Activated naive CD4-positive, alpha-beta T cell treated with anti-CD3 and anti-CD28 coated beads for 36 hours (primary cell): ENCODE measurements at places on chromosomes 2 and 18. TPM values are rescaled to one million over a fixed set of nuclear protein-coding genes. Genes with fewer than 3 reads are reported as not detected.
A peak's percentile ranks its signal among the peaks of the same experiment; 100 is the strongest.

DNA sequence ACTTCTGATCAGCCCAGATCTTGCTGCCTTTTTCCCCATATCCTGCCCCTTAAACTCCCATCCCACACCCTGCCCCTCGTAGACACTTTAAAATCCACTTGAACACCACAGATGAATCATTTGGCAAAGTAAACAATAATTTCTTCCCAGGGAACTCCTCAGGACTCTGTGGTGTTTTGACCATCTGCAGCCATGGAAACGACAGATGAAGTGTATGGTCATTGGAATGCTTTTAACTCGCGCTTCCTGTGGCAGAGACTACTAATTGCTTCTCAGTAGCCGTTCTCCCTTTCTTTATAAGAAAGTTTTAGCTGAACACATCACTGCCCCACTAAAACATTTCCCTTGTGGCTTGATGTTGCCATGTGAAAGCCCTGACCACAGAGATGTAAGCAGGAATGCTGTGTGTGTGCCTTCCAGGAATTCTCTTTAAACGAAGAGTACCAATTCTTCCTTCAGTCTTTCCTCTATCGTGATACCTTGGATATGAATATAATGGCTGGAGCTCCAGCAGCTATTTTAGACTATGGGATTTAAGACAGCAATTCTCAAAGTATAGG lies 92.7 kb upstream of the PARD3B start:
- no peaks in the 10 kb centered on the region for H3K36me3 ChIP-seq
- H3K27ac ChIP-seq, result no peak overlapping the region
- DNase-seq, result no peak

DNA sequence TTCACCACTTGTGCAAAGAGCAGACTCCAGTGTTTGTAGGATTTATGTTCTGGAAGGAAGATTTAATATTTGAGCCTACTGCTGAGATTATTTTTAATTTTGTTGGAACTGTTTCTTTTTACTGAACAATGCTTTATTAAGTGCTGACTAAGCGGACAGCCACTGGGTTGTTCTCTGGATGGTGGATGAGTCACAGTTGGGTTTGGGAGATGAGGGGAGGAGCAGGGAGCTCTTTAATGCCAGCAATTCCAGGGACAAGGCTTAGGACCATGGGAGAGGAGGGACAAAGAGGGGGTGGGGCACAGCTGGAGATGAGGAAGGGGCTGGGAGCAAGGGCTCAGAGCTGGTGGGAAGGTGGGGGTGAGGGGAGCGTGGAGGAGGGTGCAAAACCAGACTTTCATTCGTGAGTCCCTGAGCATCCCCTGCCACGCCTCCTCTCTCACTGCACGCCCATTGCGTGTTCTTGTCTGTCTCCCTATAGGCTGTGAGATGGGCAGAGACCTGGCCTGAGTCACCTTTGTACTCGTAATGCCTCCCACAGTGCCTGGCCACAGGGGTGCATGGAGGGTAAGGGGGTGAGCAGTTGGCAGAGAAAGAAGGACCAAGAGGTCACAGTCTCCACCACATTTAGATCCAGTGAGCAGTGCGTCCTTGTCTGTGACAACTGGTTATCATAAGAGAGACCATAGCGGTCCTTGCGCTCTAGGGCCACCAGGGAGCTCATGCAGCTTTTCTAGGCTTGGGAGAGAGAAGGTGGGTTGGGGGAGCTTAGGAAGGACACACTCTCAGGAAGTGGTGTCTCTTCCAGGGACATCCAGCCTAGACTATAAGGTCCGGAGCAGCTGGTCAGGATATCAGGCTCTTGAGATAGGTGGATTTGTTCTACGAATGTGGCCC lies 18.4 kb downstream of the SLC4A3 start:
- H3K4me1 ChIP-seq, result peaks cover 5% of the 10 kb centered on the region
- H3K4me3 ChIP-seq, result no peak overlapping the region
- H3K36me3 ChIP-seq, result no peaks in the 10 kb centered on the region
- no peak for DNase-seq
- H3K27ac ChIP-seq, result no peak overlapping the region

DNA sequence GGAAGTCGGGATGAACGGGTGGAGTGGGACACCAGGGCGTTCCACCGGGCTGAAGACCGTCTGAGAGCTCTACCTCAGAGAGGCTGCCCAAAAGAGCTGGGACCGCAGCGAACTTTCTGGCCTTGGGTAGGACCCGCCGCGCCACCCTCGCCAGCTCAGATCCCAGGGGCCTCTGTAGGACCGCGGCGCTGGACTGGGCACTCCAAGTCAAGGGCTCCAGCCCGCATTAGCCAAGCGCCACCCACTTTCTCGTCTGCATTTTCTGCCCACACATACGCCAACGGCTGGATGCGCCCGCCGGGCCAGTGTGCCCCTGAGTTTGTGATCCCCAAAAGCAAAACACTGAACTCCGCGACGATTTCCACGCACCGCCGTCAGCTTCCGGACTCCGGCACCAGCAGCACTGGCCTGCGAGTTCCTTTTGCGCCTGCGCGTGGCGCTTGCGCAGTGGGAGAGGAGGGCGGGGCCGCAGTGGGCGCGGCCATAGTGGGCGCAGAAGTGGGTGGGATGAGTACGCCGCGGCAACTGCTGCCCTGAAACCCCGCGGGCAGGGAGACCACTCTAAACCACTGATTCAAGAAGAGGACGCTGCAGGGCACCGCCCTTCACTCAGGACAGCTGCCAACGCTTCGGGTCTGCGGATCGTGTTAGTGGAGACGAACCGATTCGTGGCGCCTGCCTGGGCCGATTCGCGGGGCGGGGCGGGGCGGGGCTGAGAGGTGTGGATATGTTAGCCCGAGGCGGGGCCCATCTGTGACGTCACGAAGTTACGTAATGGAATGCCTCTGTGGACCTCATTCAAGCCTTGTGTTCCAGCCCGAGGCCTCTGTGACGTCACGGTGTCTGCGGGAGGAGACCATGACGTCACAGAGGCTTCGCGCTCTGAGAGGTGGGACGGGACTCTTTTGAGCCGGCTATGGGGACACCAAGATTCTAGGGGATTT lies 10.5 kb downstream of the OSR1 start:
- peaks cover 3% of the 10 kb centered on the region for H3K36me3 ChIP-seq
- peaks cover 26% of the 10 kb centered on the region for H3K4me1 ChIP-seq
- peaks cover 37% of the 10 kb centered on the region for H3K27me3 ChIP-seq
- DNase-seq, result peak; percentile 94
- peak overlapping the region; percentile 95 for H3K4me3 ChIP-seq
- peak overlapping the region; percentile 96 for H3K27ac ChIP-seq

The ALPG gene
- not detected for total RNA-seq

GRCh38 chr2:240529344-240529999 lies 28.3 kb downstream of the ANKMY1 start:
- no peaks in the 10 kb centered on the region for H3K27me3 ChIP-seq
- H3K4me1 ChIP-seq, result no peaks in the 10 kb centered on the region
- no peak overlapping the region for H3K4me3 ChIP-seq
- no peak overlapping the region for H3K27ac ChIP-seq
- no peak for DNase-seq

- H3K36me3 ChIP-seq, result peaks cover 16% of the 10 kb centered on the region
- no peak for DNase-seq
- H3K4me1 ChIP-seq, result no peaks in the 10 kb centered on the region
- H3K27me3 ChIP-seq, result peaks cover 17% of the 10 kb centered on the region
- no peak overlapping the region for H3K4me3 ChIP-seq
Observed at GRCh38 chr2:74131901-74132300, 15.8 kb downstream of the BOLA3 start.

DNA sequence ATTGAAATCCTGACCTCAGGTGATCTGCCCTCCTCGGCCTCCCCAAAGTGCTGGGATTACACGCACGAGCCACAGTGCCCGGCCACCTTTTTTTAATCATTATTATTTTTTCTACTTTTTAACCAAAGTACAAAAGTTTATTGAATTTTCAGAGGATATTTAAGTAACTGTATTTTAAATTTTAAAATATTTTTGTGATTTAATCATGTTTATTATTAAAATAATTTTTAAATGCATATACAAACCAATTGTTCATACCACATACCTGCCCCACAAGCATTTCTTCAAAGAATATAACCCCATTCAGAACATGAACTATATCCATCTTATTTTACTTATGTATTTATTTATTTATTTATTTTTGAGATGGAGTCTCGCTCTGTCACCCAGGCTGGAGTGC lies 163.6 kb upstream of the MAP2 start:
- no peak for DNase-seq
- H3K27me3 ChIP-seq, result no peaks in the 10 kb centered on the region
- H3K4me3 ChIP-seq, result no peak overlapping the region
- no peaks in the 10 kb centered on the region for H3K4me1 ChIP-seq

The RAD51AP2 gene
- not detected for total RNA-seq

The GAD1 gene
- 0.86 TPM for total RNA-seq

The KCNG2 gene
- total RNA-seq, result not detected

The C2orf80 gene
- total RNA-seq, result not detected

DNA sequence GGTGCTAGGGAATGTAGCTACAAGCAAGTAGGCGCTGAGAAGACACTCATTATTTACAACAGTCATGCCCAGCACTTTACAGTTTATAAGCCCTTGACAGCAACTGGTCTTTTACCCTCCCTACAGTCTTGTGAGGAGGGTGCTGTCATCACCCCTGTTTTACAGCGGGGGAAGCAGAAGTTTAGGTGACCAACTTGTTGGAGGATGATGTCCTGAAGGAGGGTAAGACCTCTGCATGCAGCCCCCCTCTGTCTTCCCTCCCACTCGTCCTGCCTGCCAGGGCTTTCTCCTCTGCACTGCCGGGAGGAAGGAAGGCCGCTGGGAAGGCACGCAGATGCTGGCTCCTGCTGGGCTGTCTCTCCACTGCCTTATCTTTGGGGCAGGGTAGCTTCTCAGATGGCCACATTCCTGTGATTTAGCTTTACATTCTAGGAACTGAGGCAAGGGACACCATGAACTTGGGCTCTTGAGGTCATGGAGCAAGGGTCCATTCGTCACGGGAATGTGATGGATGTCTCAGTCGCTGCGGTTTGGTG lies 972 bp downstream of the IL1R1 start:
- H3K4me3 ChIP-seq, result peak overlapping the region; percentile 73
- no peak for DNase-seq

DNA sequence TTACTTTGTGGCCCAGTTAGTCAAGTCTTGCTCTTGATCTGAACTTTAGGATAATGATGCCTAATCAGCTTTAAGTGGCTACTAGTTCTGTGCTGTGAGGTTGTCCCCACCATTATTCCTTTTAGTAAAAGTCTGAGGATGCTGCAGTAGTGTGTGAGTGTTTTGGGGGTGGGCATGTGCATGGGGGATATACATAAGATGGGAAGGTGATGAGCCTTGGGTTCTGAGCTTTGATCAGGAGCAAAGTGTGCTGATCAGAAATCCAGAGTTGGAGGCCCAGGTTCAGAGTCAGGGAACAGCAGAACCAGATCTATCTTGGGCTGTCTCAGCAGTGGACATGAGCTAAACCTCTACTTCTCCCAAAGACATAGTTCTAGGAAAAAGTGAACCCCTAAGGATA lies 66.8 kb downstream of the POLE4 start:
- H3K4me3 ChIP-seq, result no peak overlapping the region
- no peaks in the 10 kb centered on the region for H3K4me1 ChIP-seq
- H3K27me3 ChIP-seq, result no peaks in the 10 kb centered on the region
- DNase-seq, result no peak
- H3K27ac ChIP-seq, result no peak overlapping the region
